Thymus (tissue), 14 donors: ENCODE measurements at places on chromosomes 3 and 15. TPM values are rescaled to one million over a fixed set of nuclear protein-coding genes. Genes with fewer than 3 reads are reported as not detected.
A peak's percentile ranks its signal among the peaks of the same experiment; 100 is the strongest.

IQCF5 gene
- total RNA-seq, result not detected

NR2E3 gene
- total RNA-seq, result 0.05 TPM

CASR gene
- 0.09 TPM for total RNA-seq

PTH1R gene
- total RNA-seq, result 0.80 TPM

ISLR2 gene
- 0.19 TPM for total RNA-seq

- H3K4me1 ChIP-seq, result peaks cover 8% of the 10 kb centered on the region
- H3K36me3 ChIP-seq, result no peaks in the 10 kb centered on the region
- H3K4me3 ChIP-seq, result no peak overlapping the region
- no peak for DNase-seq
- H3K27ac ChIP-seq, result no peak overlapping the region
Measured at GRCh38 chr3:29168081-29168480, 112.8 kb upstream of the RBMS3 start.

DNA sequence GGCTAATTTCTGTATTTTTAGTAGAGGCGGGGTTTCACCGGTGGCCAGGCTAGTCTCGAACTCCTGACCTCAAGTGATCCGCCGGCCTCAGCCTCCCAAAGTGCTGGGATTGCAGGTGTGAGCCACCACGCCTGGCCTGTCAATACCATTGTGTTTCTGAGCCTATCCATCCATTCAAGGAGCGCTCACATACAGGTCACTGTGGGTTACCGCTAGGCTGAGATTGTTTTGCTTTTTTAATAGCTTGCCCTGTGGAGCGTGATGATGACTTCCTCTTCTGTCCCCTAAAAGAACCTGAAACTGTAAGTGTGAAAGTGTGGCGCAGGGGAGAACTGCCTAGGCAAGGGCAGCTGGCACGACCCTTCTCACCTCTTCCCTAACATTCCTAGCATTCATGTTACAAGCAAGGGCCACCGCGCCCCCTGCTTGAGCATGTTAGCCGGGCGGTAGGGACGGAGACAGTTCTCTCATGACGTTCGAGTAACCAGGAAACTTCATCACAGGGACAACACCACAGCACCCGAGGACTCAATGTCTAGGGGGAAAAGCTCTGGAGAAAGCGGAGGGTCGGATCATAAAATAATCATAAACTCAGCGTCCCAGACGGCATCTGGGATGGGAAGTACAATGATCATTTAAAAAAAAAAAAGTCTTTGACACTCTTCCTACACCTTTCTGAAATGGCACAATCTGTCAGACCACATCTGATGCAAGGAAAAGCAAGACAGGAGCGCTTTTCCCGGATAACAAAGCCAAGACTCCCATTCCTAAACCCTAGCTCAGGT is 790 bp downstream of the LAMP3 start:
- H3K27ac ChIP-seq, result no peak overlapping the region
- no peaks in the 10 kb centered on the region for H3K27me3 ChIP-seq
- peak overlapping the region; percentile 55 for H3K4me3 ChIP-seq
- DNase-seq, result no peak

DNA sequence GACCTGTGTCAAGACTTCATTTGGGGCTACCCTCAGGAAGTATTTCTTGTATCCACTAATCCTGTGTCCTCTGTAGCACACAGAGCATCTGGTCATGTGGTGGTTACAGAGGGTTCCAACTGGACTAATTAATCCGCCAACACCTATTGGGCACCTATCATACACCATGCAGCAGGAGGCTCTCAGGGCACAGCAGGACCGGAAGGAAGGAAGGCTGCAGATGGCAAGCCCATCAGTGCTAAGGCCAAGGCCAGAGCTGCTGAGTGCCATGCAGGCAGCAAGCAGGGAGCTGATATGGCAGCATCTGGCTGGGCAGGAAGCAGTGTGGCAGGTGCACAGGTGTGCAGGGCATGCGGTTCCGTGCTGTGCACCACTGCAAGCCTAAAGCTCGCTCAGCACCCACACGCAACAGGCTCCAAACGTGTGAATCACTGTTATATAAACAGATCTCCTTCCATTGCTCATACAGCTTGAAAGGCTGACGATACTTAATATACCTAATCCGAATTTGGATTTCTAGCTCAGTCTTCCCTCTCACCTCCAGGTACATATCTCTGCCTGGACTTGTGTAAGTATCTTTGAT is 64.4 kb upstream of the SNRPA1 start:
- no peak for DNase-seq
- no peaks in the 10 kb centered on the region for H3K27me3 ChIP-seq
- H3K27ac ChIP-seq, result no peak overlapping the region

GRCh38 chr15:59199626-59200465 is 6.8 kb upstream of the LDHAL6B start:
- no peak overlapping the region for H3K4me3 ChIP-seq
- no peak for DNase-seq
- no peaks in the 10 kb centered on the region for H3K27me3 ChIP-seq
- H3K4me1 ChIP-seq, result no peaks in the 10 kb centered on the region
- H3K36me3 ChIP-seq, result no peaks in the 10 kb centered on the region
- no peak overlapping the region for H3K27ac ChIP-seq

DNA sequence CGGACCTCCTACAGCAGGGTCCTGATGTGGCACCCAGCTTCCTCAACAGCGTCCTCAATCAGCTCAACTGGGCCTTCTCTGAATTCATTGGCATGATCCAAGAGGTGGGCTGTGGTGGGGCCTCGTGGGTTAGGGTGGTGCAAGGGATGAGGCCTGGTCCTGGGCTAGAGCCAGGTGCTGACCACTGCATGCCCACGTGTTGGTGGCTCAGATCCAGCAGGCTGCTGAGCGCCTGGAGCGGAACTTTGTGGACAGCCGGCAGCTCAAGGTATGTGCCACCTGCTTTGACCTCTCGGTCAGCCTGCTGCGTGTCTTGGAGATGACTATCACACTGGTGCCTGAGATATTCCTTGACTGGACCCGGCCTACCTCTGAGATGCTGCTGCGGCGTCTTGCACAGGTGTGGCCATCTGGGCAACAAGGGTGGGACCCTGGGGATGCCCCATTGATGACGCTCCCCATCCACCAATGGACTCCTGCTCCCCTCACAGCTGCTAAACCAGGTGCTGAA is 3.8 kb downstream of the AMIGO3 start:
- H3K27ac ChIP-seq, result no peak overlapping the region
- no peak for DNase-seq
- H3K36me3 ChIP-seq, result peaks cover 24% of the 10 kb centered on the region
- peaks cover 24% of the 10 kb centered on the region for H3K4me1 ChIP-seq
- H3K27me3 ChIP-seq, result peaks cover 6% of the 10 kb centered on the region

- no peak overlapping the region for H3K4me3 ChIP-seq
- no peaks in the 10 kb centered on the region for H3K36me3 ChIP-seq
- DNase-seq, result no peak
- no peaks in the 10 kb centered on the region for H3K4me1 ChIP-seq
- H3K27me3 ChIP-seq, result no peaks in the 10 kb centered on the region
Measured at GRCh38 chr3:21405671-21406667, 345.0 kb downstream of the ZNF385D start.

DNA sequence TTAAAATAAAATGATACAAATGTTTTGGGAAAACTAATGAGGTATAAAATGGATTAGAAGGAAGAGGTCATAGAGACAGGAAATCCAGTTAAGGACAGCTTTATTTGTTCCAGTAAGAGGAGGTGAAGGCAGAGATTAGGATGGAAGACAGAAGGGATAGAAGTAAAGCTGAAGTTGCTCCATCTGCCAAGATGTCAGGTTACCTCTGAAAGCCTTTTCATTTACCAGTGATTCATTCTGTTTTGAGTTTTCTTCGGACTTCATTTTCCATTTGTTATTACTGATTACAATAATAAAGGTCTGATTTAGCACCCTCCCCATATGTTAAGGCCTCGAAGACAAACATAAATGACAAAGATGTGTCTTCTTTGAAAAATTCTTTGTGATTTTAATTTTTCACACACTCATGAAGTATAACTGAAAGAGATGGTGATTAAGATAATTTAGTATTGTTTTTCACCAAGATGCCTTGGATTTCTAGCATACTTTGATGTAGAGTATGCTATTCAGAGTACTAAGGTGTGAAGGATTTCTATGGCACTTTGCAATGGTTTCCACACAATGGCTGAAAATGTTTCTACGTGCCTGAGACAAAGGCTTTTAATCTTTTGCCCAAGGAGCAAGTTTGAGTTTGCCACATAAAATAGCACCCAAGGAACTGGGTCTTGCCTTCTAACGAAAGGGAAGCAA is 75.4 kb upstream of the PLAAT1 start:
- H3K27ac ChIP-seq, result no peak overlapping the region
- H3K4me1 ChIP-seq, result no peaks in the 10 kb centered on the region
- no peak for DNase-seq
- no peaks in the 10 kb centered on the region for H3K36me3 ChIP-seq
- H3K27me3 ChIP-seq, result no peaks in the 10 kb centered on the region
- H3K4me3 ChIP-seq, result no peak overlapping the region

DNA sequence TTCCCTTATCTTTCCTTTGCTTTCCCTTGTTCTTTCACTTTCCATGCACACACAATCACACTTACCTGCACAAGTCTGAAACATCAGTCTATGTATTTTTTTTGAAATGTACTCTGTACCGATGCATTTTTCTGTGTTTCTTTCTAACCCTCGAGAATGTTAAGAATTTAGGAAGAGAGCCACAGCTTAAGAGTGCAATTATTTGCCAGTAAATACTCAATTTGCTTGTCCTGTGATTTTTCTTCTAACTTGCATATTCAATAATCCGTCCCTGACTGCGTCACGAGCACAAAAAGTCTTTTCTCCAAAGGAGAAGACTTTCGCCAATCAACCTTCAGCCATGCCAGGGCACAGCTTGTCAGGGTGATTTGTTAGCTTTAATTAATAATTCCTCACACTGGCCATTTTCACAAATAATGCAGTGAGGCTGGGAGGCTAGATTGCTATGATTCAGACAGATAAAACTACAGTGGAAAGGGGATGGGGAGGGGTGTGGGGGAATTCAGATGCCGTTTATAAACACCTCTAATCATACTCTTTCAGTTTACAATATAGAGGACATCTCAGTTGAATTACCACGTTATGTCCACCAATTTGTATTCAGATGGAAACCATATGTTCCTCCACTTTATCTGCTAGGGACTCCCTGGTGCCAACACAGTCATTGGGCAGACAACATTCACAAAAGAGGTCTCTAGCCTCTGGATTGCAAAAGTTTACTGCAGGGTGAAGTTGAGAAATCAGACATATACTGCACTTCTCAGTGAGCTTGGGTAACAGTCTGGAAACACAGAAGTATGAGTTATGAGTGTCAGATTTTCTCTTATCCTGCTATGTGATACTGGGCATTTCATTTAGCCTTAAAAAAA is 388.0 kb downstream of the ZBTB20 start:
- no peaks in the 10 kb centered on the region for H3K4me1 ChIP-seq
- H3K4me3 ChIP-seq, result no peak overlapping the region
- H3K27ac ChIP-seq, result no peak overlapping the region
- no peak for DNase-seq
- H3K27me3 ChIP-seq, result no peaks in the 10 kb centered on the region

- no peaks in the 10 kb centered on the region for H3K27me3 ChIP-seq
- H3K27ac ChIP-seq, result no peak overlapping the region
Measured at GRCh38 chr15:91065505-91065904, 34.6 kb upstream of the SV2B start.
